CD4-positive, alpha-beta T cell treated with Interleukin-15 for 1 hour (primary cell): ENCODE measurements at places on chromosomes 13 and 19.

- no peak for DNase-seq
These were observed 60.1 kb upstream of the F7 start for GRCh38 chr13:113045251-113046127.

DNA sequence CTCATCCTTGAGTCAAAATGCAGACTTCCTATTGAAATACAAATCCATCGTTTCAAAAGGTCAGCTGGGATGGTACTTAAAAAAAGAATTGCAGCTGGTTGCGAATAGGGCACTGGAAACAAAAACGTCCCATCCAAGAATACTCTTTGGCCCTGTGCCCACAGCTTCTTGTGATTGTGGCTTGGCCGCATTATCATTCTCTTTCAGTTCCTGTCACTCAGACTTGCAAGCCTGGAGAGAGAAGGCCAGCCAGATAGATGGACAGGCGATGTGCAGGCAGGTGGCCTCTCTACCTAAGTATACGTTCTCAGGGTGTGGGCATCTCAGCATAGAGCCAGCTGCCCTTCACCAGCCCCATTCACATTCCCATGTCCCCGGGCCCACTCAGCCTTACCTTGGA, 208.5 kb upstream of the ZNF536 start:
- DNase-seq, result no peak

GRCh38 chr19:37007587-37008220, 70.5 kb upstream of the ZNF420 start:
- DNase-seq, result peak; percentile 40

GRCh38 chr13:94936633-94937032, 224.3 kb upstream of the SOX21 start:
- DNase-seq, result no peak

- DNase-seq, result no peak
These were observed 2.3 kb downstream of the PRAM1 start for GRCh38 chr19:8500158-8500557.

- no peak for DNase-seq
These were observed 551.4 kb downstream of the TBC1D4 start for GRCh38 chr13:74930402-74931165.

- no peak for DNase-seq
These were observed 107.8 kb upstream of the TNFSF11 start for GRCh38 chr13:42466123-42466522.

DNA sequence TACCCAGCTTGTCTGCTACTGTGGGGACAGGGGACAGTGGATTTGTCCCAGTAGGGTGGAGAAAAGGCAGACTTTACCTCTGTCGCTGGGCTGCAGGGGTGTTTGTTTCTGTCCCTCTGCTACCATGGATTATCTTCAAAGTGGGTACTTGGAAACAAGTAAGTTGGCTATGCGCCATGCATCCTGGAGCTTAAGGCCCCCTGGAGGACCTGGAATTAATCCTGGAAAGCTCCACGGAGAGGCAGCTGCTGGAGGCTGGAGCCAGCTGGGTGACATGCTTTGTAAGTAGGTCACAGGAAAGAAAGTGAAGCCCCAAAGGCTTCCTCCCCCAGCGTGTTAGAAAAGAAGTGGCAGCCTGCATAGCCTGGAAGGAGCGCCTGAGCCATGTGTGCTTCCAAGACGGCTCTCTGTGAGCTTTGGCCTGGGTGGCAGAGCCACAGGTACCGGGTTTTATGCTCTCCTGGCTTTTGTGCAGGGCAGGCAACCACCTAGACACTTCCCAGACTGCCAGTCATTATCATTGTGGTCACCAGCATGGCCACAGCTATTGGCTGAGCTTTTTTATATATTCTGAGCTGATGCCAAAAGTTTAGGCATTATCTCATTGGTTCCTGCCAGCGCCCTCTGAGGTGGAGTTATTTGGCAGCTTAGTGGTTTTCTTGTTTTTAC, 9.5 kb downstream of the B3GLCT start:
- no peak for DNase-seq

GRCh38 chr13:51684076-51684475, 99.8 kb downstream of the WDFY2 start:
- DNase-seq, result no peak

GRCh38 chr19:40521276-40521675, 54.5 kb downstream of the SPTBN4 start:
- DNase-seq, result no peak

DNA sequence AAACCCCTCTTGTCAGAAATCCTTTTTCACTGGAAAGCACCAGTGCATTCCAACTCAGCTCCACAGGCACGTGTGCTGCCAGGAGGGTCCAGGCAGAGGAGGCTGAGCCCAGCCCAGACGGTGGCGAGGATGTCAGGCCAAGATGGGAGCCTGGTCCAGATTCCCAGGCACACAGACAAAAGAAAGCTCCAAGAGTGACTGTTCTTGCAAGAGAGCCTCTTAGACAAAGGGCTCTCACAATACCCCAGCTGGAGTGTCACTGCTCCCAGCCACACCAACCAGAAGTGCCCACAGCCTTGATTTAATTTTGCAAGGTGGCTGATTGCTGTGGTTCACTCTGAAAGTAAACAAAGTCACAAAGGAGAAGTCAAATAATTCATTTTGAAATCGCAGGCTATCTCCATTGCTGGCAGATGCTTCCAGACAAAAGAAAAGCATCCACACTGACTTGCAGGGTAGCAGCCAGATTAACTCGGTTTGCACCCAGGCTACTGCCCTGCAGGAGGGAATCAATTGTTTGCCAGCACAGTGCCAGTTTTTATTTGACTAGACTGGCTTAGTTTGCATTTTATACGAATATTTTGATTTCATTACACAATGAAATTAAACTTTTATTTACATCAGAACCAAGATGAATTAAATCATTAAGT, 95.1 kb downstream of the RAB20 start:
- DNase-seq, result no peak

GRCh38 chr13:72875233-72875632, 93.3 kb downstream of the PIBF1 start:
- DNase-seq, result no peak

GRCh38 chr13:26025196-26025595, 26.6 kb downstream of the SHISA2 start:
- DNase-seq, result no peak

DNA sequence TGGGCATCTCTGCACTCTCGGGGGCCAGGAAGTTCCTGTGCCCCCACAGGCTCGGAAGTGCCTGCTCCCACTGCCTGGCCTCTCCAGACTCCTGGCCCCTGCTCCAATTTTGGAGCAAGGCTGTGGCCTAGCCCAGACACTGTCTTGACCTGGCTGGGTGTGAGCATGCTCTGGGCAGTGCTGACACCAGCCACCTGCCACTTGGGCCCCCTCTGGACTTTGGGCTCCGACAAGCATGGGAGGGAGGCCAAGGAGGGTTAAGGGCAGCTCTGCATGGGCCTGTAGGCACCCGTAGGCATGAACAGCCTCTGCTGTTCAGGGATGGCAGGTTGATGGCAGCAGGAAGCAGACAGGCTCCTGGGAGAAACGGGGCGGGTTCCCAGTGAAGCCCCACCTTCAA, 26.0 kb upstream of the RBM26 start:
- no peak for DNase-seq

DNA sequence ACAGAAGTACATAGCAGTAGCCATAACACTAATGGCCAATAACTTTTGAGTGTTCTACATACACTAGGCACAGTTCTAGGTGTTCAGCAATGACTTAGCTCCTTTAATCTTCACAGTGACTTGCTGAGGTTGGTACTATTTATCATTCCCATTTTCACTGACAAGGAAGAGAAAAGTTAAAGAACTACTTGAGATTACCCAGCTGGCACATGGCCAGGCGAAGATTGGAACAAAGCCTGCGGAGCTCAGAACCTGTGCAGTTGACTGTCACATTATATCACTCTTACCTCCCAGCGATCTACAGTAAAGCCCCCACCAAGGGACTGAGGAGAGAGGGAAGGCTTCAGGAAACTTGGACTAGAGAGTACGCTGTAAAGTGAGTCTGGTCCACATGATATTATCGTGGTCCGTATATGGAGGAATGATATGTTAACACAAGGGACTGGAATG, 42.4 kb upstream of the WDFY2 start:
- no peak for DNase-seq

GRCh38 chr19:43767818-43768217, 13.0 kb downstream of the KCNN4 start:
- DNase-seq, result no peak
